ENCODE measurements at places on chromosomes 4 and X. TPM values are rescaled to one million over a fixed set of nuclear protein-coding genes. Genes with fewer than 3 reads are reported as not detected.

DNA sequence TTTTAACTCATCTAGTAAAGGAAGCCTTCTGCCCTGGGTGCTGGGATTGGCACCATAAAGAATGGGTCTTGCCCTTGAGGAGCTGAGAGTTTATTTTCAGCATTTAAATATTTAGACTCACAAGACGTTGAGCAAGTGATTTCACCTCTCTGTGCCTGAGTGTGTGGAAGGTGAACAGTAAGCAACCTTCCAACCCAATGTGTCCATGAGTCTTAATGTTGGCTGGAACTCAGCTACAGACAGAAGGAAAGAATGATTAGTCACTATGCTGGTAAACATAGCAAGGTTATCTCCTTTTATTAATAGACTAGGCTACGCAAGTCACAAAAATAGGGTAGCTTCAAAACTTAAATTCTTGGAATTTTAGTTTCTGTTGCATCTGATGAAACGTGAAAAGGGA, 277.4 kb upstream of the GATB start:
- DNase-seq = no peak

DNA sequence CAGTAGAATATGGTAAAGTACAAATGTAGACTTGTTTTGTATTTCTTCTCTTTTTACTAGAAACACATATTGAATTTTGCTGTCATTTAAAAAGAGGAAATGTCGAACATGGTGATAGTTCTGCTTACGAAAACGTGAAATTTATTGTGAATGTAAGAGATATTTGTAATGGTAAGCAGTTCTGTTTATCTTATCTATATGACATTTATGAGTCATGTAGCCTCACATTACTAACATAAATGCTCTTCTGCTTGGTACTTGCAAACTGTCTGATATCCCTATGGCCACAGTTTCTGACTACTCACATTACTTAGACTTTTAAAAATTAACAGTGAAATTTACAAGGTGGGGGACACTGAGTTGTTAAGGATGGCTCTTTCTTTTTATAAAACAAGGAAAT, 57.9 kb downstream of the PASD1 start:
- DNase-seq = no peak

- DNase-seq = no peak
Observed at GRCh38 chr4:172050911-172051310, 237.7 kb downstream of the GALNTL6 start.

- no peak for DNase-seq
Observed at GRCh38 chrX:108032944-108033343, 11.9 kb upstream of the VSIG1 start.

MAGEA9B gene
- not detected for total RNA-seq

MAN2B2 gene
- 6.9 TPM for total RNA-seq

ARR3 gene
- not detected for total RNA-seq

DNA sequence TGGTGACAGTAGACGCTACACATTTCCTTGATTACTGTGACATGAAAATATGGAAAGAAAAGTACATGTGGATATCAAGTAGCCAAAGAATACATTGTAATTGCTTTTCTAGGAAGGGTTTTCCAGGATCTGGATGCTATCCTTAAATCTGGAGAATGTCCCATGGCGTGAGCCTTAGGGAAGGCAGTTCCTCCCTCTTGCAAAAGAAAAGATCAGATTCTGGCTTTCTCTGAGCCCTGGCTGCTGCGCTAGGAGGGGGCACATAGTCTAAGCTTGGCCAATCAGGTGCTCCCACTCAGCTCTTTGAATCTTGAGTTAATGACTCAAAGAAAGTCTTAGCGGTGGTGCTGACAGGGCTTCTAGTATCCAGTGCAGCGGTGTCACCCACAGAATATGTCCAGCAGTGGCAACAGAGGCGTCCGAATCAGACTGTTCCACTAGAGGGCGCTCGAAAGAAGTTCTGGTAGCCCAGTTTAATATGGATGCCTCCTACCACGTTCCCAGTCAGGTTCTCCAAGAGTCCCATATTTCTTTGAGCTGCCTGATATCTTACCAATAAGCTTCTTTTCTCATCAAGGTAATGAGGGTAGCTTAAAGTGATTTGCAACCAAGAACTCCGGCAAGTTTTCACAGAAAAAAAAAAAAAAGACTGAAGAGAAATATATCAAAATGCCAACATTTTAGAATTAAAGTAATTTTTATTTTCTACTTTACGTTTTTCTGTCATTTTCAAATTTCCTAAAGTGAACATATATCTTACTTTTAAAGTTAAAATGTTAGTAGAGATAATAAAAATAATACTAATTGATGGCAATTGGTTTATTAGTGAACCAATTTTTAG, 213.4 kb upstream of the S100G start:
- peak; percentile 3 for DNase-seq

GRCh38 chrX:34300871-34301270, 168.8 kb upstream of the FAM47A start:
- DNase-seq = peak; percentile 0
